ENCODE measurements at places on chromosomes 6 and 20. TPM values are rescaled to one million over a fixed set of nuclear protein-coding genes. Genes with fewer than 3 reads are reported as not detected.

Gene VNN1
- 2.7 TPM for total RNA-seq

Gene ZC3H12D
- total RNA-seq, result 0.05 TPM

GRCh38 chr6:106084106-106084988, 1.8 kb upstream of the PRDM1 start:
- peak; percentile 66 for DNase-seq

GRCh38 chr20:24767623-24768100, 181.4 kb upstream of the CST7 start:
- no peak for DNase-seq

DNA sequence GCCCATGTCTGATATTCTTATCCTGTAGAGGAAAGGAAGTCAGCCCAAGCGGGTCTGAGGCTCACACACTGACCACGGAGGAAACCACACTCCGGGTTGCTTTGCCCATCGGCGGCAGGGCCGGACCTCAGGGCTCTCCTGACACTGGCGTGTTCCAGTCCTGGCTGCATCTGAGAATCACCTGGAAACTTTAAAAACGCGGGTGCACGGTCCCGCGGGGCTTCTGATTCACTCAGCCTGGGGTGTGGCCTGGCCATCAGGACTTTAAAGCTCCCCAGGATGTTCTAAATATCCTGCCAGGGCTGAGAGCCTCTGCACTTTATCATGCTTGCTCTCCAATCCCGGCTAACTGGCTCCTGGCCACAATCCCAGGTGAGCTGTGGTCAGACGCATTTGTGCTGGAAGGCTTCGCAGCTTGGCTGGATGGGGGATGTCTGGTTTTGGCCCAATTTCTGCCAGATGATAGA, 47.7 kb upstream of the DACT2 start:
- DNase-seq, result no peak
